ENCODE measurements at places on chromosomes 2 and 18.
A peak's percentile ranks its signal among the peaks of the same experiment; 100 is the strongest.

DNA sequence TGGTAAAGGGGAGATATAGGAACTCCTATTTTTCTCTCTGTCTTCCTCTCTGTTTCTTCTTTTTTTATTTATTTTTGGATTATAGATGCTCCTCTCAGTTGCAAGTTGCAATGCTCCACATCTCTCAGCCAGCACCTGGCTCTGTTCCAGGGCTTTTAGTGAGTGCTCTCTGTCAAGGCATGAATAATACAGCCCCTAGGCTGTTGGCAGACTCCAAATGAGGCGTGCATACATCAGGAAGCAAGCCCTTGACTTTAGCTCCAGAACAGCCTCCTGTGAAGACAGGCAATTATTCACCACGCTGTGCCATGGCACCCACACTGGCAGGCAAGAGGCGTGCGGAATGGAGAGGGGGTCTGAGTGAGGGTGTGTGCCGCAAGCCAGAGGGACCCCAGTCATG lies 228.1 kb upstream of the PXDN start:
- DNase-seq, result peak; percentile 89

DNA sequence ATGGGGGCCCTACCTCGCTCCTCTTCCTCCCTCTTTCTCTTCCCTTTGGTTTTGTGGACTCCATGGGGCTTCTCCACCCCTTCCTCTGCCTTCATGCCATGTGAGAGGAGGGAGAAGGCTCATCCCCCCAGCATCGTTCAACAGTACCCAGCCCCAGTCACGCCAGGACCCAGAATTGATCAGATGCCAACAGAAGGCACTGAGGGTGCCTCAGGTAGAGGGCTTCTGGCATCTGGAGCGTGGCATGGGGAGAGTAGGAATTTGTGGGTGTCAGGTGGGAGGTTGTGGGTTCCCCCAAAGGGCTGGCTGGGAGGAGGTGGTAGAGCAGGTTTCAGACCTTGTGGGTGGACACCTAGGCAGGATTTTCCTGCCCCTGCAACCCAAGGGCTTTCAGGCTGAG lies 122.0 kb downstream of the TWIST2 start:
- DNase-seq, result no peak

DNA sequence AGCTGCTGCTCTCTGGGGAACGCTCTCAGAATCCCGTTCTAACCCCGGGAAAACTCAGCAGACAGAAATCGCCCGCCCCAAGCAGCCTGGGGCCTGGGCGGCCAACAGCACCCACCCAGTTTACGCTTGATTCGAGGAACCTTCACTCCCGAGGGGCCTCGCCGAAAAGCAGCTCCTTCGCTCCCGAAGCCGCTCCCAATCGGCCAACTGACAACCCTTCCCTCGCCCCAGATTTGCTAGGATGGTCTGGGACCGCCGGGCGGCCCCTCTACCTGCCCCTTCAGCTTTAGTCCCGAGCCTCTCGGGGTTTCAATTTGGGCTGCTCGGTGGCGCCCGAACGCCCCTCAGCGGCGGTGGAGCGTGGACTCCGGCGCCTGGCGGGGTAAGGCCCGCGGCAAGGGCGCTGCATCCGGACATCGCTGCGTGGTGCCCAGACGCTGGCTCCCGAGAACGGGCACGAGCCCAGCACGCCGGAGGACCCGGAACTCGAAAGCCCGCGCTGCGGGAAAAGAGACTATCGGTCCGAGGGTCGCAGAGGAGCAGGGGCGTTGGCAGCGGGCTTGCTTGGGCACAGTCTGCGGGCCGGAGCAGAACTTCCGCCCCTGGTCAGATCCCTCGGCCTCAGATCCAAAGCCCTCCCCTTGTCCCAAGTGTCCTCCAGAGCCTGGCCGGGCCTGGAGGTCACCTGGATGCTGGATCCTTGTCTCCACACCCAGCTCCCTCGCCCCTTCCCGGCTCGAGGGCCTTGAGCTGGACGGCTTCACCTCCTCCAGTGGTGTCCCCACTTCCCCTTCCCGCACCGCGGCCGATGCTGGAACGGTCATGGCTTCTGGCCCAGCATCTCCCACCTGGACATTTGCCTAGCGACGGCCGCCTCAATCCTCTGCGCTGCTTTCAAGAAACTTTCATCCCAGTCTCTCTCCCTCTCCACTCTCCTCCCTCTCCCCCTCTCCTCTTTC lies 3.0 kb upstream of the OTX1 start:
- no peak for DNase-seq

- DNase-seq, result no peak
These were observed 8.0 kb upstream of the KLHL29 start for GRCh38 chr2:23376972-23377371.

DNA sequence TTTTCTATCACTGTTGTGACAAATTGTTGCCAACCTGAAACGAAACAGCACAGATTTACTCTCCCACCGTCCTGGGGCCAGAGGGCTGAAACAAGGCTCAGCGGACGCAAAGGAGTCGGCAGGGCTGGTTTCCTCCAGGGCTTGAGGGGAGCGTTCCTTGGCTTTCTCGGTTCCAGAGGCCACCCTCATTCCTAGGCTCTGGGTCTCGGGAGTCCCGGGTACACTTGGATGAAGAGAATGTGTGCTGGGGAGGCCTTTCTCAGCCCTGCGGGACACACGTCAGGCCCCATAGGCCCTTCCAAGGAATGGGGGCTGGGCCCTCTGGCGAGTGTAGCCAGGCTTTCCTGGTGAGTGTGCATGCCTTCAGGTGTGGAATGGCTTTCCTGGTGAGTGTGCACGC lies 287.3 kb upstream of the HS6ST1 start:
- DNase-seq, result no peak

GRCh38 chr2:239167766-239168444 lies 232.9 kb downstream of the HDAC4 start:
- DNase-seq, result no peak

GRCh38 chr2:84841577-84841976 lies 39.3 kb downstream of the TRABD2A start:
- no peak for DNase-seq

DNA sequence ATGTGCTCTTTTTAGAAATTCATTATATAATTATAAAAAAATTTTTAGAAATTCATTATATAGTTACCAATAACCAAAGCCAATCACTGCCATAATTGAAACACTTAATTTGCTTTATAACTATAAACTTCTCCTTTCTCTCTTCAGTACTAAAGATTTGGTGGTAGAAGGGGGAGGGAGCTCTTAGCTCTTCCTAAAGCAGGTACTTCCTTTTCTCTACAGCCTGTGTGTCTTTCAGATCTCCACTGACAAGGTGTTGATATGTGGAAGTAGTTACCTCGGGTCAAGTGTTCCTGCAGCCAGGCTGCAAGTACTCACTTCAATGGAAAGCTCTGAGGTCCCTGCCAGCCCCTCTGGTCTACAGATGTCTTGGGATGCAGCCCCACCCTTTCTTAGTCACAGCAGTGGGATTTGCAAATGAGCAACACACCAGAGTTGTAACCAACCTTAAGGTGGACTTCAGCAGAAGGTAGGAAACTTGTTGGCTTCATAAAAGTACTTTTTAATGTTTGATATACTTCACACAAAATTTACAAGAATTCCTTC lies 690.0 kb downstream of the ARHGAP15 start:
- DNase-seq, result no peak

- peak; percentile 34 for DNase-seq
These were observed 501 bp downstream of the LPIN1 start for GRCh38 chr2:11746807-11747459.

- DNase-seq, result no peak
These were observed 174.9 kb downstream of the SEPTIN10 start for GRCh38 chr2:109438773-109439389.

GRCh38 chr2:195160963-195161362 lies 496.1 kb upstream of the SLC39A10 start:
- DNase-seq, result no peak

DNA sequence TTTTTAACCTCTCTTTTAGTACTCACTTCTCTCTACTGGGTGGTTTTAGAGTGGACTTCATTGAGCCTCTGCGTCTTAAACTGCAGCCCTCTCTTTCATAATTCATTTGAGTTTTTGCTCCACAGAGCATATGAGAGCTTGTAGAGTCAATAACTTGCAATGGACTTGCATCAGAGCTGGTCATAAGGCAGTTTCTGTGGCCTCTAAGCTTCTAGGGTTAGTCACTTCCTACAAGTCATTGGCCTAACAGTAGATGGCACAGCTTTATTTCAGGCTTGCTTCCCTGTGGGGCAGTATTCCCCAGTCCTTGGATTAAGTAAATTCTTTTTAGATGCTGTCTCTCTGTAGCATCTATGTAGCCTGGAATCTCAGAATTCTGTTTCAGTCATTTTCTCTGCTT lies 1435.7 kb downstream of the LRP1B start:
- DNase-seq, result no peak

GRCh38 chr2:218975060-218975777 lies 9.8 kb downstream of the FEV start:
- DNase-seq, result no peak

- no peak for DNase-seq
These were observed 959.6 kb upstream of the SOX11 start for GRCh38 chr2:4732560-4732959.

All from lung (tissue), 17 donors.